Breast epithelium (tissue), 4 donors: ENCODE measurements at places on chromosomes 4 and X. TPM values are rescaled to one million over a fixed set of nuclear protein-coding genes. Genes with fewer than 3 reads are reported as not detected.

The IBSP gene
- not detected for total RNA-seq

The CT83 gene
- total RNA-seq = not detected

The ATOH1 gene
- not detected for total RNA-seq

The PDGFC gene
- total RNA-seq = 59.7 TPM

The CXCL3 gene
- total RNA-seq = 0.64 TPM
